ENCODE measurements at places on chromosomes 2 and 18.

GRCh38 chr18:43847164-43848091 is 570.1 kb upstream of the SYT4 start:
- no peak for DNase-seq

- no peak for DNase-seq
Measured at GRCh38 chr18:79625195-79625923, 54.2 kb upstream of the CTDP1 start.

DNA sequence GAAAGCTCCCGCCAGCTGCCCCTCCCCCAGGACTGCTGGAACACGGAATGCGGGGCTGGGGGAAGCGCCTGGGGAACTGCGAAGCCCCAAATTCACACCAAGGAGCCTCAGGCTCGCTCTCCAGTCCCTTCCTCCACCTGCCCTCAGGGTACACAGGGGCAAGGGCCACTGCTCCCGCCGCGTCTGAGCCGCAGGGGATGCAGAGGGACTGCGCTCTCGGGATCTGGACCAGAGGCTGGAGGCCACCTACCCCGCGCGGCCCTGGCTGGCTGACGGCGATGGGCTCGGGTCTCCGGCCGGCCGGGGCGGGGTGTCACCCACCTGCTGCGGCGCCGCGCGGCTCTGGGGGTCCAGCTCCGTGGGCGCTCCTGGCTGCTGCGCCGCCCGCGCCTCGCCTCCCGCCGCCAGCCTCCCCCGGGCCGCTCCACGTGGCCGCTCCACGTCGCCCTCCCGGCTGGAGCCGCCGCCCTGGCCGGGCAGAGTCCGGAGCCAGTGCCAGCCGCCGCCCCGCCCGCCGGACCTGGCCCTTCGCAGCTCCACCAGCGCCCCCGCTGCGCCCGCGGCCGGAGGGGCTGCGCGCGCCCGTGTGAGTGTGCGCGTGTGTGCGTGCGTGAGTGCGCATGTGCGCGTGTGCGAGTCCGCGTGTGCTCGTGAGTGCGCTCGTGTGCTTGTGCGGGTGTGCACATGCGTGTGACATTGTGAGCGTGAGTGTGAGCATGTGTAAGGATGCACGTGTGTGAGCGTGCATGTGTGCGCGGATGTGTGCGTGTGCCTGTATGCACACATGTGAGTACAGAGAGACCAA is at the start of gene CGREF1:
Gene CGREF1 (minus strand): TSS at position 604 of the 805 bp plus-strand sequence. CDS start 14,762 bp downstream, outside the sequence.
- DNase-seq: no peak

DNA sequence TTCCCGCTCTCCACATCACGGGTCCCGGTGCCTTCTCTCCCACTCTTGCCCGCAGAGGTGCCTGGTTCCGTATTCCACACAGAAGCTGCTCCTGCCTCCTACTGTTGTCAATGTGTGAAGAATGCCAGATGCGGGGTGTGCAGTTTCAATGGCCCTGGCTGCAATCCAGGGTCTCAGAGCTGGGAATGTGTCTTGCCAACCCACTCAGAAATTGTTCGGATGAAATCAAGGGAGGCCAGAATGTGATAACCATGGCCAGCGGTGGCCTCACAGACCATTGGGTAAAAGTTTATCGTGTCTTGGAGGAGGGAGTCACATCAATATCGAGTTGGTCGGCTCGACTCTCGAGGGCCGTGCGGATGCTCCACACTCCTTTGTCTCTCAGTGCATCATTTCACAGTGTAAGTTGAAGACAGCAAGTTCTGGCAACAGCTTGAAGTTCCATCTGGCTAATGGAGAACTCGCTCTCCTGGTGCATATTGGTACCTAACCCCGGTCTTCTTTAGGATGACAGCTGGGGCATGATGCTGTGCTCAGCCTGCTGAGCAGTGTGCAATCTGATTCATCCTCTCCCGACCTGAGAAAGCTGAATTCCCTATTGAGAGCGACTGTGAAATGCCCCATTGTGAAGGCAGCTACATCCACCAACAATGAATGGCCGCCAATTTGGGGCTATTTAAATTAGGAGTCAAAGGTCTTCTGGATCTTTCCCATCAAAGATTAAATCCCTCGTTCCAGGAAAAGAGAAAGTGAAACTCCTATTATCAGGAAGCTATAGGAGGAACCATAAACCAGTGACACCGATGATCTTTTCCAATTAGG is 389.0 kb downstream of the SOX11 start:
- peak; percentile 51 for DNase-seq

- no peak for DNase-seq
Measured at GRCh38 chr2:101476605-101477208, 1.8 kb upstream of the RFX8 start.
